ENCODE measurements at places on chromosomes 4 and X. TPM values are rescaled to one million over a fixed set of nuclear protein-coding genes. Genes with fewer than 3 reads are reported as not detected.

GRCh38 chrX:30612250-30612655 is 34.7 kb upstream of the TASL start:
- no peaks in the 10 kb centered on the region for H3K27me3 ChIP-seq
- H3K4me1 ChIP-seq: no peaks in the 10 kb centered on the region
- H3K36me3 ChIP-seq: no peaks in the 10 kb centered on the region
- no peak for DNase-seq
- no peak overlapping the region for H3K27ac ChIP-seq

GRCh38 chr4:80221161-80221560 is 23.9 kb downstream of the PRDM8 start:
- H3K27me3 ChIP-seq: no peaks in the 10 kb centered on the region
- H3K27ac ChIP-seq: no peak overlapping the region
- no peak for DNase-seq
- no peaks in the 10 kb centered on the region for H3K36me3 ChIP-seq

GRCh38 chr4:140861359-140862176 is 105.4 kb upstream of the TBC1D9 start:
- no peak overlapping the region for H3K27ac ChIP-seq
- DNase-seq: peak; percentile 13
- no peak overlapping the region for H3K4me3 ChIP-seq
- no peaks in the 10 kb centered on the region for H3K36me3 ChIP-seq
- H3K4me1 ChIP-seq: no peaks in the 10 kb centered on the region

DNA sequence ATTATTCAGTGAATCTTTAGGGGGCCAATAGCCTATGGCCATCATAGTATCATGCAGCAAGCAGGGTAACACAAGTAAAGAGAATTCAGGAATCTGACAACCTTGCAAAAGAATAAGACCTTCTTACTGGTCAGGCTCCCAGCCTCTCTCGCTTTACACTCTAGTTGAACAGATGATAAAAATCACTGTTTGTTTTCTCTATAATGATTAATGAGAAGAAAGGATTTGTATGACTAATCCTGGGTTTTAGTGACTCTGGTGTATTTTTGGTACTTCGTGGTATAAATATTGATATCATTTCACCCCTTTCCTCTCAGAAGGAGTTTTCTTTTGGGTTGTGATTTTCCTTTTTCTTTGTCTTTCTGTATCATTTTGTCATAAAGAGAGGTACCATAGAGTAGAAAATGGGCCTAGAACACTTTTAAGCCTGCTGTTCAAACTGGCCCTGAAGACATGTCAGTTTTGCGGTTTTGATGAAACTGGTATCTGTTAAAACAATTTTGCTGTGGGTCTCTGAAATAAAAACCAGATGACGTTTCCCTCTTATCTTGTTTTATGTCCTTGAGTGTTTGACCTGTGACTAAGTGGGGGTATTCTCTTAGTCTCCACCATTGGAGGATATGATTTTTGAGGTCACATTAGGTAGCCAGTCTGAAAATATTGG is 294.9 kb upstream of the TBX22 start:
- no peaks in the 10 kb centered on the region for H3K4me1 ChIP-seq
- DNase-seq: no peak
- H3K27ac ChIP-seq: no peak overlapping the region
- no peak overlapping the region for H3K4me3 ChIP-seq
- no peaks in the 10 kb centered on the region for H3K36me3 ChIP-seq

The GLRB gene
- not detected for total RNA-seq

DNA sequence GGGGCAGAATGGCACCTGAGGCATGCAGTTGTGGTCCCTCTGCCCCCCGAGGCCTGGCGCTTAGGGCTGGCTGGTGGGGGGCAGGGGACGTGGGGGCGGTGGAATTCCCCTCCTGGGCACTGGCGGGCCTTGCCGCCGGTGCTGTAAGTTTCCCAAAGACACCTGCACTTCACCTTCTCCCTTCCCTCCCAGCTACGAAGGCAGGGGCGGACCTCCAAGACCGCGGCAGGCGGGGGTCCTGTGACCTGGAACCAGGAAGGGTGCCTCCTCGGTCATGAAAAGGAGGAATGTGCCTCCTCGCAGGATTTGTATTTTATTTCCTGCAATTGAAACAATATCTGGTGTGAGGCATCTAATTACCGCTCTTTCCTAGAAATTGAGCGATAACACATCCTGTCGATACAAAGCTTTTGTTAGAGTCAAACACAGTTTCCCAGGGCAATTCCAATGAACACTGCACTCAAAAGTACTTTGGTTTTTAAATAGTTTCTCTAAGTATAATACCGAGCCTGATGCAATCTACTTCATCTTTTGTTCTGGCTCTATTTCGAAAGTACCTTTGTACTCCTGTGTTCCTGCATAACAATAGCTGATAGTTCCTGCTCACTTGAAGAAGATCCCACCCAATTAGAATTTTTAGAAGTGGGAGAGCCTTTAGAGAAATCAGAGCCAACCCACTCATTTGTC is 12.3 kb upstream of the ADRA2C start:
- DNase-seq: no peak
- no peak overlapping the region for H3K27ac ChIP-seq
- no peaks in the 10 kb centered on the region for H3K36me3 ChIP-seq

The TMPRSS11E gene
- not detected for total RNA-seq

The ALPK1 gene
- 9.3 TPM for total RNA-seq
